ENCODE measurements at places on chromosomes 12 and 14.

GRCh38 chr14:98769326-98769725 lies 502.7 kb downstream of the BCL11B start:
- DNase-seq: no peak

GRCh38 chr12:105040476-105040875 lies 43.8 kb downstream of the ALDH1L2 start:
- no peak for DNase-seq

- DNase-seq: no peak
Observed at GRCh38 chr12:109529691-109530640, 43.3 kb downstream of the MMAB start.

GRCh38 chr14:22685467-22685866 lies 41.3 kb upstream of the OR6J1 start:
- peak; percentile 19 for DNase-seq

- DNase-seq: peak; percentile 38
Observed at GRCh38 chr12:67943141-67943892, 45.9 kb upstream of the IFNG-AS1 start.

DNA sequence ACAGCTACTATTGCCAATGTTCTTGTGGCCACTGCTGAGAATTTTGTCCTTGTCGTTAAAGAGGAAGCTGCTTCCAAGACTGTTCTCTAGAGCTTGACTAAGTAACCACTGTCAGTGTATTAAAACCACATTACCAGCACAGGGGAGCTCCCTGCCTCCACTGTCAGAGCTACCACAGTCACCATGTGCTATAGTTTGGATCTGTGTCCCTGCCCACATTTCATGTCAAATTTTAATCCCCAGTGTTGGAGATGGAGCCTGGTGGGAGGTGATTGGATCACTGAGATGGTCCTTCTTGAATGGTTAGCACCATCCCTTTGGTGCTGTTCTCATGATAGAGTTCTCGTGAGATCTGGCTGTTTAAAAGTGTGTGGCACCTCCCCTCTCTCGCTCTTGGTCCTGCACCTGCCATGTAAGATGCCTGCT lies 23.2 kb upstream of the RAP1B start:
- no peak for DNase-seq

GRCh38 chr12:120257041-120257821 lies 8.3 kb downstream of the PXN start:
- DNase-seq: peak; percentile 89

- DNase-seq: no peak
Observed at GRCh38 chr12:67354322-67354721, 85.2 kb downstream of the CAND1 start.

- no peak for DNase-seq
Observed at GRCh38 chr12:11633968-11634367, 15.5 kb upstream of the ETV6 start.

DNA sequence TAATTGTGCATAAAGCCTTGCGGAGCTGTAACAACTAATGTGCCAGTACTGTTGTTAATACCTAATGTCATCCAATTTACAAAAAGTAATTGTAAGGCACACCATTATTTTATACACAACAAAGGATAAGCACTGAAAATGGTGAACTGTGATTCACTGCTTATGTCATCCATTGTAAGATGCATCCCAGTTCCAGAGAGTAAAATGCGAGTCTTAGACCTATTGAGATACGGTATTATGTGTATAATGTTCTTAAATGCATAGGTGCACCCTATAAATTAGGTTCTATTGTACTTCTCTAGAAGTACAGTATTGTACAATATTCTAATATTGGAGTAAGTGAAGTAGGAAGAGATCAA lies 406 bp downstream of the PARP2 start:
- no peak for DNase-seq

DNA sequence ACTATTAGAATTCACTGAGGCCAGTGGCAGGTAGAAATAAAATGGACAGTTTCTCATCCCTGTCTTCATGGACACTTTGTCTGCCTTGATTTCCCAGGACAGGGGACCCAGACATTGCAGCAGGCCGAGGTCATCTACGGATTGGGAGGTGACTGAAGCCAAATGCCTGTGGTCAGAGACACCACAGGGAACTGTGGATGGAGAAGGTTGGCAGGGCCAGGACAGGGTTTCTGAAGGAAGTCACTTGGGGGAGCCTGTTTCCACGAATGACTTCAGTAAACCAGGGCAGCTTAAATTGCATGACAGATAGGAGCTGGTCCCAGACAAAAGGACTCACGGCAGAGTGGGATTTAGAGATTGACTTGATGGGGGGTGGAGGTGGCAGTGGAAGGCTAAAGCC lies 224.9 kb downstream of the NTF3 start:
- no peak for DNase-seq

DNA sequence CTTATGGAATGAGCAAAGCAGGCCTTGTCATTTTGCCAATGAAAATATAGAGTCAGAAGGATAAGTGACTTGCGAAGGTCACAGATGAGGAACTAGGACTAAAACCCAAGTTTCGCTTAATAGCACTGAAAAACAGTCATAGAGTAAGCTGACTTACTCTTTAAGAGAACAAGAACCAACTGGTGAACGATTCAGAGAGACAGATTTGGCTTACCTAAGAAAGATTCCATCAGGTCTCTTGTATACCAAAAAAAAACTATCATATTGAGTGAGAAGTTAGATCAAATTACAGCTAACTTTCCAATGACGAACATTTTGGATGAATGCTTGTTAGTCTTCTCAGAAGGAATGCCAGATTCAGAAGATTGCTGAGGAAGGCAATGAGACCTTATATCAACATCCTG lies 74.2 kb downstream of the ZFC3H1 start:
- DNase-seq: no peak

GRCh38 chr12:62724285-62724684 lies 210.7 kb downstream of the PPM1H start:
- no peak for DNase-seq

DNA sequence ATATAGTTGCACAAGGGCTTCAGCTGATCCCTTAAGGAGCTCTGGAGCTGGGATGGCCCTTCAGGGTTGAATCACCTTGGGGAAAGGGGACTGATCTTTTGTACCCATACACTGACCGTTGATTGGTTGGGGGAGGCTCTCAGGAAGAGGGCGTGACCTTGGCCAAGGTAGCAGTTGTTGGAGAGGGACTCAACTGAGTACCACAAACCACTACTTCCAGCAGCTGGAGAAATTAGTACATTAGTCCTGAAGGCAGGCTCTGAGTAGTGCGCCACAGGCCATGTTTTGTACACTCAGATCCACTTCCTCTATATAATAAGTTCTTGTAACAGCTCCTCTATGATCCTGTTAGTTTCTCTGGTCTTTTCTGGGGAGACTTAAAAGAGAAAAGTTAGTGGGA lies 317.6 kb downstream of the CCDC91 start:
- DNase-seq: no peak

DNA sequence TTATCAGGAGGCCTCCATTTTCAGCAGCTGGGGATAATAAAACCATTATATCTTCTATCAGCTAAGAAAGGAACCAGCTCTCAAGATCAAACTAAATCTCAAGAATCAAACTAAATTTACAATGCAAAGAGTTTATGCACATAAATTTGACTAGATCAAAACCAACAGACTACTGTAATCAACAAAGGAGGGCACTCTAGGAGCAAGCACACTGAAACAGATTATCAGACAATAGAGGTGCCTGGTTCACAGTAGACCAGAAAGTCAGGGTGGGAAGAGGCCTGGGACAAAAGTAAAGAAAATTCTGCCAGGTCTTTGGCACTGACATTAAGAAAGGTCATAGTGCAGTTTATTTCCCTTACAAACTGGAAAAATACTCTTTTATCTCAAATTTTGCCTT lies 61.0 kb downstream of the HECTD4 start:
- no peak for DNase-seq

DNA sequence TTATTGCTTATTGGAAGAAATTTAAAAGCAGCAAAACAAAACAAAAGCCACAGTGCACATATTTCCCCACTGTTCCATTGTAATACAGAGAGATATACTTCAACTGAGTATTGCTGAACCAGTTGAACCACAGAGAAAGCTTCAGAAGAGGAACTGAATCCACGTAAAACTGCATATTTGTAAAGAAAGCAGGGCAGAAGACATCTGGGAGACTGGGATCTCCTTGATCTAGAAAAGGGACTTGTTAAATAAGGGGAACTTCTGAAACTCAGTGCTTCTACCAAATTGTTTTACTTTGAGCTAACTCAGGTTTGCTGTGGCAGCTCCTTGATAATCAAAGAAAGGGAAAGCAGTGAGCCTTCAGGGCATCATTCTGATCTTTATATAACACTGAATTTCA lies 411.1 kb upstream of the MDGA2 start:
- DNase-seq: no peak

DNA sequence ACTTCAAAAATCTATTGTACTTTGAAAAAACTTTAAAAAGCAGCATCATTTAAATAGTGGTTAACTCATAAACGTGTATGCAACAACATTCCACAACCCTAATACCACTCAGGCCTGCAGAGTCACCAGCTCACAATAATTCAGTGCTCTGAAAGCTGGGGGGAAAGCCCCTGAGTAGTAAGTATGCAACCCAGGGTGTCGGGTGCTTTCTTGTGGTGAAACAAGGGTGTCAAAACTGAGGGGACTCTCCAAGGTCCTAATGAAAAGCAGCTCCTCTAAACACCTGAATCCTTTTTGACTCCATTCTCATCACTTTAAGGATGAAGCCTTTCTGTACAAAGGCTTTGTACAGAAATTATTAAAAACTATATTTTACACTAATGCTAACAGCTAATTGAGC lies 33.7 kb downstream of the FGFR1OP2 start:
- no peak for DNase-seq

DNA sequence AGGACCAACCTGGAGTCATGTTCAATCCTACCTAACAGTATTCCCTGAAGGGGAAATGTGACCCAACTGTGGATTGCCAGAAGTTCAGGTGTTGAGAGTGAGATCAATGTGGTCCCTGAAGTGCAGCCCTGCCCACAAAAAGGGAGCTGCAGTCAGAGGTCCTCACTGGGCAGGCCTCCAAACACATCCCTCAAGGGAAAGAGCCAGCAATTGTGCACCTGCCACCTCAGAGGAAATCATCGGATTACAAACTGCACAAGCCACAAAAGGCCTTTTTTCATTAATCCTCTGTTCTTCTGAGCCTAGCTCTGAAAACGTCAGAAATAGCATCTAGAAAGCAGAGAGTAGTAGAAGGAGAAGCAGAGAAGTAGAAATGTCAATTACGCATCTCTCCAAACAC lies 10.8 kb upstream of the MDM1 start:
- DNase-seq: no peak

DNA sequence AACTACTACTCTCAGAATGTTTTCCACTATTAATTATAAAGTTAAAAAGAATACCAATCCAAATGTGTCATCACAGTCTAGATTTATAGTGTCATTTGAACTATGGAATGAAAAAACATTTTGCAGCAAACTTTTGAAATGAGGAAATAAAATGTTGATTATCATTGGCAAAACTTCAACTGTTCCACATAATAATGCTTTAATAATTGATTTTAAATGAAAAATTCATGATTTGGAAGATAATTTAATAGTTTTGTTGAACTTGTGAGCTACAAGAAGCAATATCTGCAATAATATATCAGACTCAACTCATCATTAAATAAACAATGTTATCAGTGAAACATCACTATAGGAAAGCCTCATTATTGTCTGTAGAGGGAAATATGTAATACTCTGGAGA lies 48.2 kb upstream of the DCN start:
- no peak for DNase-seq

DNA sequence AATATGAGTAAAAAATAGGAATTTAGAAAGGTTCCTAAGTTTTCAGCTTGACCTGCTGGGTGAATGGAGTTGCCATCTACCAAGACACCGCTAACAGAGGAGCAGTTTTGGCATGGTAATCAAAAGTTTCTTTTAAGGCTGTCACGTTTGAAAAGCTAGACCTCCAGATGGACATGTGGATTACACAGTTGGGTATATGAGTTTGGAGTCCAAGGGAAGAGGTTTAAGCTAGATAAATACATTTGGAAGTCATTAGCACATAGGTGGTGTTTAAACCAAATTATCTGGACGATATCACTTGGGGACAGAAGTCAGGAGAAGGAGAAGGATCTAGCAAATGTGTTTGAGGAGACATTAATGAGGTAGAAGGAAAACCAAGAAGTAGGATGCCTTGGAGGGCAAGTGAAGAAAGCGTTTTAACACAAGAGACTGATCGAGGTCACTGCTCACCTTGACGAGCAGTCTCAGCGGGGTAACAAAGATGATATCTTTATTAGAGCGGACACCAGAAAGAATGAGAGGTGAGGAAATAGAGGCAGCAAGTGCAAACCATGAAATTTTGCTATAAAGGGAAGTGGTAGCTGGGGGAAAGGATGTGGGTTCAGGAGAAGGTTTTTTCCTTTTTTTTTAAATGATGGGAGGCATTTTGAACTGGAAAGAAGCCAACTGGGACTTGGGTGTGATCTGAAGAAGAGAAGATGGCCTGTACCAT lies 17.6 kb downstream of the PNP start:
- no peak for DNase-seq

DNA sequence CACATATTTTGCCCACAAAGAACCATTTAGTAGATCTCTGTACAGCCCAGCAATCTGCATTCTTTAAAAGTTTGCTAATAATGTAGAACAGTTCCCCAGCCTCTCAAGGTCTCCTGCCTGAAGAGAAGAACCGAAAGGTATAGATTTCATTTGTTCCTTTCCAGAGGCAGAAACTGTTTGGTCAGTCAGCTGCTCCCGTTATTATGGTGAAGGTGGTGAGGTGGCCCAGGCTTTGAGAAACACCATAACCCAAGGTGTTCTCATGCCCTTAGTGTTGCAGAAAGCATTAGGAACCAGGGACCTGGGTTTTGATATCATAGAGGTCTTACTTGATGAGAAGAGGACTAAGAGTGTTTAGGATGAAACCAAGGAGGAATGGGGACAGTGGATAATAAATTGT lies 65.3 kb downstream of the SUSD6 start:
- DNase-seq: no peak

GRCh38 chr14:63745858-63746425 lies 18.1 kb upstream of the SGPP1 start:
- DNase-seq: no peak

DNA sequence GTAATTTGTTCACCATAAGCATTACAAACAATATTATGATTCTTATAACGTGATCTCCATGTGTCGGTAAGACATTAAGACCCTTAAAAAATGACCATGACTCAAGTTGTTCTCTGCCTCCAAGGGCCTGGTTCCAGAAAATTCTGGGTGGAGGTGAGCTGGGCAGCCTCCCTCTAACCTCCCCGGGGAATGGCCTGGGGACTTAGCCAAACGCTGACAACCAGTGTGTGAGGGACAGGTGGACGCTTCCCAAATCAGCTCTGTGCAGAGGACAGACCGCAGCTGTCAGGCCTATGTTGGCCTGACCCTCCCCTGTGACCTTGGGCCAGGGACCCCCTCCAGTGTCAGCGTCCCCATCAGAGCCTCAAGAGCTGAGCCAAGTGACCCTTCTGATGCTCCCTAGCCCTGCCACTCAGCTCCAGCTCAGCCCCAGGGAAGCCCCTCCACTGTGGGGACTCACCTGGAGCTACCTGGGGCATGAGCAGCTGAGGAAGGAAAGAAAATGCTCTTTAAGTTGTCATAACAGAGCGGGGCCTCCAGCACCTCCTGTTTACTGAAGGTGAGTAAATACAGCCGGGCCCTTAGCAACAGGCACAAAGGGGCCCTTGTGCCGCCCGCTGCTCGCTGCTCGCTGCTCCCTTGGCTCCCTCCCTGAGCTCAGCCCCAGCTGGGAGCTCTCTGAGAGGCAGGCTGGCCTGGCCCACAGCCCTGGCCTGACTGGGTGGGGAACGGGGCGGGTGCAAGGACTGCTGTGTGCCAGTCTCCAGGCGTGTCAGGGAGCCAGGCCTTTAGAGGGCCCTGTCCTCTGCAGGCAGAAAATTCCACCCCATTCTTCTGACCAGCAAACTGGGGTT lies 116.6 kb downstream of the CALM1 start:
- DNase-seq: peak; percentile 75

GRCh38 chr14:47277703-47278102 lies 397.7 kb downstream of the MDGA2 start:
- no peak for DNase-seq

GRCh38 chr12:24482882-24483604 lies 465.9 kb downstream of the BCAT1 start:
- DNase-seq: no peak
